ENCODE measurements at places on chromosomes 16 and 17.
A peak's percentile ranks its signal among the peaks of the same experiment; 100 is the strongest.

DNA sequence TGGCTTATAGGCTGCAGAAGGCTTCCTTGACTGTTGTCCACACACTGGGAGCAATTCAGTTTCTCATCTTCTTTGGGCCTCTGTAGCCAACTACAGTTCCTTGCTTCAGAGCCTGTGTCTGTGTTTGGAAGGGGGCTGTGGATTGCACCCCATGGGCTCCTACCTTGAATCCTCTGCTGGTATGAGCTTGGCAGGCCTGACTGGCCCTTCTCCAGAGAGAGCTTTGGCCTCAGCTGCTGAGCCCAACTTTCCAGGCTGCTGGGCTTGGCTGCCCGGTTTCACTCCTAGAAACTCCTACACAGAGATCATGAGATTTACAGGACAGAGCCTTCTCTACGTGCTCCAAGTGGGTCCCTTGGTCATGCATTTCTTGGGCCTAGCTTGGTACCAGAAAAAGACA lies 354.4 kb downstream of the SNX29 start:
- DNase-seq: no peak

DNA sequence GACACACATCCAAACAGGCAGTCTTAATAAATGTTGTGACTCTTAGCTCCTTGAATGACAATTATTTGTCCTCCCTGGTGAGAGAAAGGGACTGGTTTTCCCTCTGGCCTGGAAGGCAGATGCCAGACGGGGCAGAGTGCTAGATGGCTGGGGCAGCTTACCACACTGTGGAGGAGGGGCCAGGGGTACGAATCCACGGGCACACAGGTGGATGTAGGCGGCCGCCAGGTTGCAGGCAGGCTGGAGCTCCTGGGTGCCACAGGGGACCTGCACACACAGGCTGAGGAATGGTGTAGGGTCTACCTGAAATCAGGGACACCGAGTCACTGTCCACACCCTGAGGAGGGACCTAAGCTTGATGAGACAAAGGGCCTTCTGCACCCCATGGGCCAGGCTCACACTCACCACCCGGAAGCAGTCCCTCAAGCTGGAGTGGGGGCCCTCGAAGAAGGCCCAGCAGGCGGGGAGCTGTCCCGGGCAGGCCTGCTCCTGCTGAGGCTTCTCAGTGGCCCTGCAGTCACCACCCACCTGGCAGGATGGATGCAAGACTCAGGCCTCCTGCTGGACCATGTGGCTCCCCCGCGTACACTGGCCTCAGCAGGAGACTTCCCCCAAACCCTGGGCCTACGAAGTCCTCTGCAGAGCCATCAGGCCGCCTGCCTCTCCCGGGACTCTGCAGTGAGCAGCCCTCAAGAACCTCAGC lies 38.4 kb downstream of the RMI2 start:
- DNase-seq: no peak

- no peak for DNase-seq
Measured at GRCh38 chr16:6190776-6191175, 1093.2 kb upstream of the EEF2KMT start.

GRCh38 chr16:54281535-54282201 lies 4.9 kb downstream of the IRX3 start:
- DNase-seq: no peak

GRCh38 chr16:27316038-27316680 lies 2.4 kb downstream of the IL4R start:
- DNase-seq: no peak

DNA sequence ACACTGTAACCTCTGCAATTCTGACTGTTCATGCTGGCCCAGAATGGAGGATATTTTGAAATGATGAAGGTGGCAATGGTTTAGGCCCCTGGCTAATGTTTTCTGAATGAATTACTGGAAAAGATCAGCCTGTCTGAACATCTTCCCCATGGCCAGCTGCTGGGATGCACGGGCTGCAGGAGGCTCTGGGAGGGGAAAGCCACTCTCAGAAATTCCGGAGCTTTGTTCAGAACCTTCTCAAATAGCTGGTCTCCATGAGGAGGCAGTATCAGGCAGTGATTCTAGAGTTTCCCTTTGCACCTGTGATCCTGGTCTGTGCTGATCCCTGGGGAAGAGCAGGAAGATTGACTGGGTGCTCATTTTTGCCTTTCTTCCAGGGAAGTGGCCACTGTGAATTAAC lies 5.0 kb downstream of the SLC6A2 start:
- DNase-seq: no peak

DNA sequence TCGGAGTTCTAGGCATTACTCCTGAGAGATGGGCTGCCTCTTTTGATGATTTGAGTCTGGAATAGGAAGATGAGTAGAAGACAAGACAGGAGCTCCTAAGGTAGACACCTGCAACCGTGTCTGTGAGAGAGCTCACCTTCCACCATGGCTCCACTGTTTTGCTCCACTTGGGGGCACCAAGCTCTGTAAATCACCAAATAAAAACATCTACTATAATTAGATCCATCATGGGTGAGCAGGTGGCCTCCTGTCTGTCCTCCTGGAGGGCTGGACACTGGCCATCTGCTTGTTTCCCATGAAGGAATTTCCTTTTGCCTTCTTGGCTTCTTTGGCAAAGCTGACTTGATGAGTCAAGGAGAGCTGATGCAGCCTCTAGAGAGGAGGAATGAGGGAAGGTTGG lies 179.0 kb downstream of the HAPSTR1 start:
- DNase-seq: no peak

- DNase-seq: no peak
Measured at GRCh38 chr16:90046122-90046970, 27.1 kb upstream of the DBNDD1 start.

DNA sequence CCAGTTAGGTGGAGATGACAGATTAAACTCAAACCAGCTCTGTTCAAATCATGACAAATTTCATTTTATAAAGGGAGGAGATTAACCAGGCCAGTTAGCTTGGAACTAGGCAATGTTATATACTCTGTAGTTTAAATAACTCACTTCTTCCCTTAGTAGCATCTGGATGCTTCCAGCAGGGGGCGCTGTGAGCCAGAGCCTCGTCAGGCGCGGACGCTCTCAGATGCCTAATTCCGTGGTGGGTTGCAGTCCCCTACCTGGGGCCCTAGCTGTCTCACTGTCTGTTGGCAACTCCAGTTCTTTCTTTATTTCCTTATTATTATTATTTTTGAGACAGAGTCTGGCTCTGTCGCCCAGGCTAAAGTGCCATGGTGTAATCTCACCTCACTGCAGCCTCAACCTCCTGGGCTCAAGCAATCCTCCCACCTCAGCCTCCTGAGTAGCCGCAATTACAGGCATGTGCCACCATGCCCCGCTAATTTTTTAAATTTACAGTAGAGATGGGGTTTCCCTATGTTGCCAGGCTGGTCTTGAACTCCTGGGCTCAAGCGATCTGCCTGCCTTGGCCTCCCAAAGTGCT lies 17.3 kb upstream of the WFDC1 start:
- DNase-seq: no peak

DNA sequence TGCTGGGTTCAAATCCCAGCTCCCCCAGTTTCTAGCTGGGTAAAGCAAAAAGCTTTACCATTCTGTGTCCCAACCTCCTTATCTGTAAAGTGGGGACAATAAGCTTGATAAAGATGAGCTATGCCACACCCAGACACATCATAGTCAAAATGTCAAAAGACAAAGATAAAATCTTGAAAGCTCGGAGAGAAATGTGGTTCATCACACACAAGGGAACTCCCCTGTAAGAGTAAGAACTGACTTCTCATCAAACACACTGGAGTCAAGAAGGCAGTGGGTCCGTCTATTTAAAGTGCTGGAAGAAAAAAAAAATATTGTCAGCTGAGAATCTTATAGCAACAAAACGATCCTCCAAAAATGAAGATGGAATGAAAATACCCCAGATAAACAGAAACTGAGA lies 25.3 kb downstream of the CACNG5 start:
- no peak for DNase-seq

- DNase-seq: no peak
Measured at GRCh38 chr16:65905331-65905730, 461.2 kb upstream of the CDH5 start.

DNA sequence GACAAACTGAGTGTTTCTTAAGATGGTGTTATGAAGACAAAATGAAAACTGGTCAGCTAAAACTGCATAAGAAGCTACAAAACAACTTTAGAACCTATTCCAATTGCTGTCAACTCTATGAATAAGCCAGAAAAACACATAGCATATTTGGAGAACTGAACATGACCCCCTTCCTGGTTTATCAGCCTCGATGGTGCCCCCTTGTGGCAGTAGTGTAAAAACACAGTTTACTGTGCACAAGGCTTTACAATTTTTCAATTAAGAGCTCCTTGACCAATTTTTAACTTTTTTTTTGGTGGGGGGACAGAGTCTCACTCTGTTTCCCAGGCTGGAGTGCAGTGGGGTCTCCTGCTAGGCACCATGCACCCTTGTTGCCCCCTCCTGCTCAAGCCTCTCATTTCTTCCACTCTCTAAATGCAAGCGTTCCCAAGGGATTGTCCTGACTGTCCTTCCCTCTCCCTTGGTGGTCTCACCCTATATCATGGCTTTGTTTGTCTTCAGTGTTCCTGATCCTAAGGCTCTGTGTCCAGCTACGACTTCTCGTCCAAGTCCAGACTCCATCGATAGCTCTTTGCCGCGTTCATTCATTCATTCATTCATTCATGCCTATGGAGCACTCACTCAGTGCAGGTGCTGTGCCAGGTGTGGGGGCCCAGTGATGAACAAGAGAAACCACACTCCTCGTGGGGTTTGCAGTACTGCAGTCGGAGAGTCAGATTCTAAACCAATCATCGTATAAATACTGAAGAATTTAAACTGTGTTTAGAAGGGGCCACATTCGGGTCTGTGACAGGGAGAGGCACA lies 7.5 kb downstream of the EIF1 start:
- DNase-seq: no peak

- DNase-seq: no peak
Measured at GRCh38 chr17:73182616-73183310, 10.1 kb upstream of the COG1 start.

DNA sequence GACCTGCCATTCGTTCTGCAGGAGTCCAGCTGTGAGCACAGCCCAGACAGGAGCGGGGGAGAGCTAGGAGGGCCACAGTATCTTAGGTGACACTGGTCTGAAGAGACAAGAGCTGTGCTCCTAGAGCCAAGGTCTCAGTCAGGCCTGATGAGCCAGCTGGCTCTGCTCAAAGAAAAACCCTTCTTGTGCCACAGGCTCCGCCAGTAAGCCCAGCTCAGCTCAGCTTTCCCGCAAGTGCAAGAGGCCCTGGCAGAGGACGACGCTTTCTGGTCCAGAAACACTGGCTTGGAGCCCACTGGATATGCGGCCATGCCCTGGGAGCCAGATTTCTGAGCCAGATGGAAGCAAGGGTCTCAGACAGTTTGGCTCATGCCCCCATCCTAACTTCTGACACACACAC lies 23.9 kb downstream of the PEMT start:
- DNase-seq: no peak

- DNase-seq: no peak
Measured at GRCh38 chr17:57276621-57277020, 20.3 kb downstream of the MSI2 start.

- DNase-seq: no peak
Measured at GRCh38 chr16:19114359-19115147, 789 bp downstream of the ITPRIPL2 start.

GRCh38 chr16:80369138-80369958 lies 171.4 kb upstream of the DYNLRB2 start:
- no peak for DNase-seq

- DNase-seq: no peak
Measured at GRCh38 chr17:81160306-81160705, 5.0 kb upstream of the PVALEF start.

GRCh38 chr17:27564463-27564862 lies 66.5 kb upstream of the LGALS9 start:
- DNase-seq: no peak

- peak; percentile 25 for DNase-seq
Measured at GRCh38 chr17:41648411-41649195, 24.2 kb upstream of the KRT17 start.

- DNase-seq: no peak
Measured at GRCh38 chr16:70460737-70461261, 6.4 kb downstream of the FCSK start.

DNA sequence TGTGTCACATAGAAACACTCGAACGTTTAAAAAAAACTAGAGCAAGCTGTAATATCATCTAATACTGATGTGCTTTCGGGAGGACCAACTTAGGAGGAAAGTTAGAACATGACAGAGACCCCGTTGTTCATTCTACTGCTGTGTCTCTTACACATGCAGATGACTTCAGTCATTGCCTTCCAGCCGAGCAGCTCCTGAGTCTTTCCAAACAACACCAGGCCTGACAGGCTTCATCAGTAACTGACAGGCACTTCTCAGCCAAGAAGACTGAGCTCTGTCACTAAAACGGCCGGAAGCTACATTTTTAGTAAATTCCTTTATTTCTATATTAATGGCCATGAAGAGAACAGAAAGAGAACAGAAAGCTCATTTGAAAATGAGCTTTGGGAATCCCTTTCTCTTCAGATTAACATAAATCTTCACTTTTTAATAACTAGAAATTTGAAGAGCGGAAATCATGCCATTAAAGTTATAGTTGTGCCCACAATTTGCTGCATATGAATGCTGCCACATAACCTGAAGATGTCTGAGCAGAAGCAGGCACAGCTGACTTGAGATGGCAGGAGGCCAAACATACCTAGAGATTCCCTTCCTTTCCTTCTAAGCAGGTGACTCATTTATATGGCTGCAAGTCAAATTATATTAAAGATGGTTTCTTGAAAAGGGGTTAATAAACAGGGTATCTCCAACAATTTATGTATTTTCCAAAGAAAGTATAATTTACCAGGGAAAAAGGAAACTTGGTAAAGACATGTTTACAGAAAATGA lies 148.9 kb downstream of the ITFG1 start:
- peak; percentile 26 for DNase-seq

- DNase-seq: no peak
Measured at GRCh38 chr17:43546319-43547188, at the start of gene ETV4. TSS of gene ETV4 (minus strand) at chr17:43546340. CDS start at chr17:43545617, 723 bp downstream.

- DNase-seq: no peak
Measured at GRCh38 chr17:45578516-45579455, 88.3 kb upstream of the PLEKHM1 start.

DNA sequence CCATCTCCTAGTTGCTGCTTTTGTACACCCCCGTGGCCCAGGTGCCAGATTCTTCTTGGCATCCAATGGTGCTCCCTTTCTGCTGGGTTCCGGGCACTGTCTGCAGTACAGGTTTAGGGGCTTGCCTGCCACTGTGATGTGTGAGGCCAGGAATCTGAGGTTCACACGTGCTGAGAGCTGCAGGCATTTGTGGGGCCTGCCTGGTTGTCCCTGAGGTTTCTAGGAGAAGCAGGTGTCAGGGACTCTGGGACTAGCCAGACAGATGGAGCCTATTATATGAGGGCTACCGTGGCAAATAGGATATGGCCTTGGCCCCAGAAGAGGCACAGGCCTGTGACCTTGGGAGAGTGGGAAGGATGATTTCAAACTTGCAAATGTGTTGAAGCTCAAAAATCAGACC lies 29.3 kb downstream of the NDEL1 start:
- DNase-seq: no peak

DNA sequence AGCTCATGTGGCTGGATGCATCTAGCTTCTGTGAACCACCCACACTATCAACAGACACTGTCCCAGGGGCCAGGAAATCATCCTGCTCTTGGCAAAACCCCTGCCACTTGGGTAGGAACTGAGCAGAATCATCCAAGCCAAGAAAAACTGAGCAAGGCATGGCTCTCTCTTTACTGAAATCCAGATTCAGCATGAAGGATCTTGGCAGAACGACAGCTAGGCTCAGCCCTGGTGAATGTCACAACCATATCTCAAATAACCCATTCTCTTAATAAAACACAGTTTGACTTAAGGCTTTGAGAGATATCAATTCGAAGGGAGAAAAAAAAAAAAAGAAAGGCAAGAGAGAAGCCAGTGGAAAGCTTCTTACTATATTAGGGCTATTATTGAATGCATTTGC lies 72.2 kb downstream of the MAF start:
- DNase-seq: no peak

- no peak for DNase-seq
Measured at GRCh38 chr16:55322327-55322726, 1.7 kb upstream of the IRX6 start.
